ENCODE measurements at places on chromosomes 2 and 18.

GRCh38 chr18:63207143-63207790, 112.3 kb downstream of the BCL2 start:
- no peak for DNase-seq

DNA sequence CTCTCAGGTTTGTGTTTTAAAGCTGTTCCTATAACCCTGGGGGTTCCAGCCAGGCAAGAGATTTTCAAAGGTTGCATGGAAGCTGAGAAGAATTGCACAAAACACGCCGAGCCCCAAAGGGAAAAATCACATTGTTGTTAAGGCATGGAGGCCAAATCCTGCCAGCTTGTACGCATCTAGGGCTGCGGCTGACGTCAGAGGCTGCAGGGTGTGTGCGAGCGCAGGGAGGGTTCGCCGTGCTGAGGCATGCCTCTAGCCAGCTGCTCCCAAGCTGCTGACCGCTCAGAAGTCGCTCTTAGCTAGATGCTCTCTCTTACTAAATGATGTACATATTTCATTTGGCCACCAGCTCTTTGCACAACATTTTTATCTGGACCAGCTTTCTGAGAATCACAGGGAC, 191.8 kb downstream of the LPIN1 start:
- no peak for DNase-seq

DNA sequence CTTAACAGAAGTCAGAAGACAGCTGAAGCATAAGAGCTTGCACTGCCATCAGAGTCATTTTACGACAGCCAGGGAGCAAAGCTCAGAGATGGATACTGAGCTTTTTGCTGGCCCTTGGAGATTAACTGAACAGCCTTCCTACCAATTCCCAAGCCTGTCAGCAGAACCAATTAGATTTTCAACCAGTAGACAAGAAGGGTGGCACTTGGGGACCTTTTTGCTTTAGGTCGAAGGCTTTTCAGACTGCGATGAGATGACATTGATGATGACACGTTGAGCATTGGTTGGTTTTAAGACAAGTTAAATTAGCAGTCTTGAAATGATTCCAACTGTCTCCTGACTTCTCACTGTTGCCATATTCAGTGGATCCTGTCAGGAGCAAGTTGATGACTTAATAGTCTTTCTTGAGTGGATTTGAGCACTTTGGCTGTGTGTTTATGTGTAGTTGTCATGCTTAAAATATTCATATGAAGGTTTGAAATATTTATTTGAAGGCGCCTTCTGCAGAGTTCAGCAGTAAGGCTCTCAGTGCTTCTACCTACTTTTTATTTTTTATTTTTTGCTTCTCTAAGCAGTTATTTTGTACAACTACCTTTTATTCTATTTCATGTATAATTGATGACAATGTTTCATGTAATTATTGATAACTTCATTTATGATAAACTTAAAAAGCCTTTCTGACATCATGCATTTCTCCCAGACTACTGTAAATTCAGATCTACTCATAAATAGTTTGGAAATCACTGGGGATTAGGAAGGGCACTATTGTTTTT, 256.7 kb downstream of the CAMKMT start:
- DNase-seq, result no peak

DNA sequence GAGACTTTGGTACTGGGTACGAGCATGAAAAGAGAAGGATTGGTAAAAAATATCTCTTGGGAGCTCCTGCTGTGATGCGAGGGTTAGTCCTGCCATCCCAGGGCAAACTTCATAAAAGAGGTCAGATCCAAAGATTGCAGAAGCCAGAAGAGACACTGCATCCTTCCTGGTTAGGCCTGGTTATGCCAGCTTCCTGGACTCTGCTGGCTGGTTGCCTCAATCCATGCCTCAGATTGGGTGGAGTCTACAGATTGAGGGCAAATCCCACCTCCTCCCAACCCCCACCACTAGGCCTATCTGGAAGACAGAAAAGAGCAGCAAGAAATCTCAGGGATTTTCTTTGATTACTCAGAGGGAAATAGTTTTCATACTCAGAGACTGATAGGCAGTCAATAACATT, 5.3 kb upstream of the ACADL start:
- no peak for DNase-seq

DNA sequence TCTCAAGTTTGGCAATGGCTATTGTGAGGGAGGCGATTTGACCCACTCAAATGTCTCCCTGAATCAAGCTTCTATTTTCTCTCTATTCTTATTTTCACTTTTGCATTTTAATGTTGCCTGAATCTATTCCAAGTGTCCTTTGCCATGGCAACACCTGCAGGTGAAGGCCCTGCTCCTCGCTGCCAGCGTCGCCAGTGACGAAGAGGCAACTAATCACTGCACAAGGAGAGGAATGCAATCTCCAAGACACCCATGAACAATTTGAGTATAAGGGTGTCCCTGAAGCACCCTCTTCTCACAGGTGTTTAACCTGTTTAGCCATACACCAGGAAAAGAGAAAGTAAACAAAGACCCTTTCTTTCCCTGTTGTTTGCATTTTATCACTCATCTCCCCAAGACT, 165.6 kb upstream of the VRK2 start:
- DNase-seq, result no peak

DNA sequence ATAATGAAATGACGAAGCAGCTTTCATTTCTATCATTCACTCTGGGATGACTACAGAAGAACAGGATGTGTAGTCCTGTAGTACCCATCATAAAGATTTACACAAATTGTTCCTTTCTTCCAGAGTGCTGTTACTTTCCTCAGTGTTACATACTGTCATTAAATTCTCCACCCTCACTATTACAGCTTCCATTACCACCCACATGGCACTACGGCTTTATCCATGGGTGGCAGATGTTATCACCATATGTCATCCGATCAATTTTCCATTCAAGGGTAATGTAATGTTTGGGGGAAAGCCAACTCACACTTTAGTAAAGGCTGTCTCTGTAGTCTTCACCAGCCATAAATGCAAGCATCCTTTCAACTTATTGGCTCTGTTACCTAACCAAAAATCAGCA, 7.1 kb upstream of the CSRNP3 start:
- no peak for DNase-seq

GRCh38 chr18:32296851-32297250, 107.0 kb downstream of the MEP1B start:
- DNase-seq, result no peak

GRCh38 chr18:61710082-61710620, 182.7 kb downstream of the RNF152 start:
- DNase-seq, result no peak

GRCh38 chr2:8640498-8640897, 41.4 kb upstream of the ID2 start:
- no peak for DNase-seq

DNA sequence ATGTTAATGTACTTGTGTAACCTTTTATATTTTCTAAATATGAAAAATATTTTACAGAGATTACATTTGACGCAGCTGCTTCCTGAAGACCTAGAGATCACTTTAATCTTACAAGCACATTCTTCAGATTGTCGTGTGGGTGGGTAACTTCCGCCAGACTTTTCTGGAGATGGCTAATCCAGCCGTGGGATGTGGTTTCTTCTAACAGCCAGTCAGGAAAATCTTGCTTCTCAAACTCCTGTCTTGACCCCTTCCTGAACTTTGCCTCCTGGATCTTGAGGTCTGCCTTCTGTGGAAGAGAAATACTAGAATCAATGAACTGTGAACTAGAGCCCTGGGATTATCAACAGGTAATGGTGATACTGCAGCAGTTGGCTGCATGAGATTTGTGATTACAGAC, 401.6 kb upstream of the TNP1 start:
- no peak for DNase-seq

DNA sequence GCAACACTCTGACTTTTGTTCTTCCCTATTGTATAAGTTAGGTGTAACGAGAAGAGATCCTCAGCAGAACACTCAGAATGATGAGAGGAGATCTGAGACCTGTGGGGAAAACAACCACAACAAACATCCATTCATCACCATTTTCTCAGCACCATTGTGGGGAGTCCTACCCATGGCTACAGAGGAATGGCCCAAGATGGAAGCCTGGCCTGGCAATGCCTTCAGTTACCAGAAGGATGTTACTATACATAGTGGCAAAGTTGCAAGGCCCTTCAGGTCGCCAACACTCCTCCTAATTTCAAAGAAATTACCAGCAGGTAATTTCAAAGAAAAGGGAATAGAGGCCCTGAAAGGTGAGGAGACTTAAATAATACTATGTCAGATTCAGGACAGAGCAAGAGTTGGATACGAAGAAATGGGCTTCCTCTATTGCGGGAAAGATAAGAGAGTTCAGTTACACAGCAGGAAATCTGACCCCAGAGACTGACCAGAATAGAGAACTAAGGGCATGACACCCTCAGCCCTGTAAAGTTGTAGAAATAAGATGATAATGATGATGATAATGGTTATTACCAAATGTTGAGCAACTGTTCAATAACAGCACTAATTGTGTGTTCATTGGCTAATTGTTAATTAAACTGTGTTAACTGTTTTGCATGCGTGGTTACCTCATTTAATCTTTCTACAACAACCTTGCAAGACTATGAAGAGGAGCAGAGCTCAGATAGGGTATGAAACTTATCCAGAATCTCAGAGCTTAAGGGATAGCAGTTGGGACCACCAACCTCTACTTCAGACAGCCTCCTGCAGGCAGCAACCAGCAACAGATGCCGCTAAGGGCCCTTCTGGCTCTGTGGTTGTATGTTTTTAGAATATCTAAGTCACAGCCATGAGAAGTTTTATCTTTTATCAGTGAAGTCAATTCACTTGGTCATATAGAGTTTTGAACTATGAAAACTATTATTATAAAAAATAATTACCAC, 37.5 kb downstream of the DHRS9 start:
- no peak for DNase-seq

- no peak for DNase-seq
These were observed 12.4 kb downstream of the DYM start for GRCh38 chr18:49447810-49448745.

- no peak for DNase-seq
These were observed 83.4 kb upstream of the PPP1CB start for GRCh38 chr2:28668106-28668814.

GRCh38 chr2:194060269-194060668, 1596.8 kb upstream of the SLC39A10 start:
- DNase-seq, result no peak

DNA sequence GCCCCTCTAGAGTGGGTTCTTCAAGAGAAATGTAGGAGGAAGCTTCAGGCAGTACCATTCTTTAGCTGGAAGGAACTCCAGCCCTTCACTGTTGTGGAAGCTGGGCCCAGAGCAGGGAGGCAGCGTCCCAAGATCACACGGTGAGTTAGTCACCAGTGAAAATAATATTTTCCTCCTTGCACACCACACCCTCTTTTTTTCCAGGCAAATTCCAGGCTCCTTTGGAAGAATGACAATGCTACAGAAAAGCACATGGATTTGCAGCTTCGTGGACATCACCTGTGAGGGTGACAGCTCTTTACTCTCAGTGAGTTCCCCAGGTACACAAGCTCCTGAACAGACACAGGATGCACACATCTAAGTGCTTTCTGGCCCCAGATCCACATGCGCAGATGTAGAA, 157.1 kb downstream of the COL6A3 start:
- no peak for DNase-seq

GRCh38 chr2:18402831-18403230, 157.6 kb downstream of the RDH14 start:
- DNase-seq, result no peak

DNA sequence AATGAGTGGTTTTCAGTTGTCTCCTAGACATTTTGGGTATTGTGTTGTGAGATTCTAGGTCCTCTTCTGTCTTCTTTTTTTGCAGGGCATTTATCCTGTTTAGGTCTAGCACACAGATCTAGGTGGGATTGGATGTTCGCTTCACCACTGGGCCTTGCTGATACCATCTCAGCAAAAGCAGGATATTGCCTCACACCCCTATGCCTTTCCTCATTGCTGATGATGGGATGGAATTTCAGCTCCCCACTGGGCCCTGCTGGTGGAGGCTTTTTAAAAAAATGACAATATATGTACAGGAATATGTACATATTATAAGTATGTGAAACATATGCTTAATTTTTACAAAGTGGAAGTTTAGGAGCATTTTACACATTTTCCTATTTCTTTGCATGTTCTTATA, 5.4 kb upstream of the TOGARAM2 start:
- DNase-seq, result no peak

- DNase-seq, result no peak
These were observed 58.8 kb downstream of the C2orf74 start for GRCh38 chr2:61220768-61221167.

- no peak for DNase-seq
These were observed 22.2 kb downstream of the ATAD2B start for GRCh38 chr2:23904692-23905091.

GRCh38 chr2:108905176-108905575, 83.8 kb downstream of the EDAR start:
- no peak for DNase-seq

DNA sequence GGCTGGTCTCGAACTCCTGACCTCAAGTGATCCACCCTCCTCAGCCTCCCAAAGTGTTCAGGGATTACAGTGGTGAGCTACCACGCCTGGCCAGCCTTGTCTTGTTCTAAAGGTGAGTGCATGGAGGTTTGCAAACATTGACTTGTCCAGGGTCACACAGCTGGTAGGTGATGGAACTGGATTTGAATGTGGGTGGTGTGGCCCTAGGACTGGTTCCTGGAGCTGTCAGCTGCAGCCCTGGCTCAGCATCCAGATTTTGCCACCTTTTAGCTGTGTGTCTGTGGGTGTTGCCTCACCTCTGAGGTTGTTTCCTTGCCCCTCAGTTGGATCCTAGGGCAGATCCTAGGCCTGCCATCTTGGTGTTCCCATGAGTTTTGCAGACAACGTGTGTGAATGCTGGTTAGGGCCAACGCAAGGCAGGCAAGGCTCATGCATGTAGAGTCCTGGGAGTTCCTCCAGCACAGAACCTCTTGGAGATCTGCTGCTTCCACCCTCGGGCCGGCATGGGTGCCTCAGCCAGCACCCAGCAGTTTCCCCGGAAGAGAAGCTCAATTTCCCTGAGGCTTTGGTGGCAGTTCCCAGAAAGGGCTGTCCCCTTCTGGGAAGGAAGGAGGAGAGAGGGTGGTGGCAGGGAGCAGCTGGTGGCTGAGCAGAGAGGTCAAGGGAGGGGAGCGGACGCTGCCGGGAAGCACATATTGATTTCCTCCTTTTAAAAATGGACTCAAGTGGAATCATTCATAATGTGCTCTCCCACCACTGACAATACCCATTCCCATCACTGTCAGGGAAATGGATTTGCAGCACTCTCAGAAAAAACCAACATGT, 127.6 kb upstream of the HS6ST1 start:
- no peak for DNase-seq

Measured in stimulated activated CD4-positive, alpha-beta T cell treated with anti-CD3 and anti-CD28 coated beads, Interleukin-12 subunit alpha, Interleukin-12 subunit beta, amount 100 ng/mL, for 24 hours (primary cell).